ENCODE measurements at places on chromosomes 5 and 9.
A peak's percentile ranks its signal among the peaks of the same experiment; 100 is the strongest.

GRCh38 chr9:137382444-137383080, 40.4 kb downstream of the EXD3 start:
- DNase-seq = no peak

DNA sequence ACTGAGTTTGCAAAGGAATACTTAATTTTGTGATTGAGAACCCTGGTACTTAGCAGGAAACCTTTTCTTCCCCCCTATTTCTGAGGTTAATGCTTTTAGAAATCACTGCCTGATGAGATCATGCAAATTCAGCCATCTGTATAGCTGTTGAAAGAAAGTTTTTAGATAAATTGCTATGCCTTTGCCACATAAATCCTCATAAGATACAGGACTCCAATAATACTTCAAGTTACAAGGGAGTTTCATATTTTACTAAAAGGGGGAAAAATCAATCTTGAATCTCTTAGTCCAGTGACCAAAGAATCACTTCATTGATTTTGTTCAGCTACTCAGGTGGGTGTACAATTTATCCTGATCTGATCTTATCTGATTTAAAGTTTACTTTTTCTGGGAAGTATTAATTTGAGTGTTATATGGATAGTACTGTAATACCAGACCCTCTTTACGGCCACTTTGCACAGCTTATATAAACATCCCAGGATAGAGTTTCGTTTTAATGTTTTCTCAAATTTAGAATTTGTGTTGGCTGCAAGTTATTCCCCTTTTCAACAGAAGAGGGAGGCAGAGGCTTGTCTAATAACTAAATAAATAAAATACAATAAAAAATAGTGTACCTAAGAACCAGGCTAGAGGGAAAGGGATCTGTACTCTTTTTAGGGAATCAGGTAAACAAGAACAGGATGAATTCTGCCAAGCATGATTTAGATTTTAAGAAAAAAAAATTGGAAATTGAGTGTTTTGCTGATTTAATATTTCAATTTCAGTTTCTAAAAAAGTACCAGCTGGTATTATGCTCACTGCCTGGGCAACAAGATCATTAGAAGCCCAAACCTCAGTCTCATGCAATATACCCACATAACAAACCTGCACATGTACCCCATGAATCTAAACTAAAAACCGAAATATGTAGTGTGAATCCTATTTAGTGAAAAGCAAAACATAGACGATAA, 69.1 kb downstream of the PSAT1 start:
- DNase-seq = no peak

GRCh38 chr5:118818604-118819003, 169.7 kb downstream of the DTWD2 start:
- DNase-seq = no peak

GRCh38 chr5:78603636-78604175, 44.9 kb downstream of the LHFPL2 start:
- no peak for DNase-seq

GRCh38 chr9:72304538-72304937, 60.5 kb downstream of the ZFAND5 start:
- no peak for DNase-seq

GRCh38 chr5:95996904-95997723, 35.5 kb upstream of the ELL2 start:
- DNase-seq = no peak

- no peak for DNase-seq
Observed at GRCh38 chr9:128771094-128771721, 519 bp downstream of the ZER1 start.

DNA sequence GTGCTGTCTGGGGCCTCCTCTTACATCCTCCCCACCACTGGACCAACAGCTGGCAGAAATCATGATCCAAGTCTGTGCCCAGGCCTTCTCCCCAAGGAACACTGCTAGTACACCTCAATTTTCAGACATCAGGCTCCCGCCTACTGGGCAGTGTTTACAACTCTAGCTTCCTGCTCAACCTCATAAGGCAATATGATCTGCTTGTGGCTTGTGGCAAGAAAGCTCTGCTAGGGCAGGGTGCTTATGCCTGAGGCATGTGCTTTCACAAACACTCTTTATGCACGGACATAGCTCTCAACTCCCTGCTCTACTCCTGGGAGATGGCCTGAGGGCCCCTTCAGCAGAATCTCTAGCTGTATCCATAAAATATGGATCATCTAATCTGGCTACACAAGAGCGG, 32.5 kb downstream of the SH3TC2 start:
- no peak for DNase-seq

DNA sequence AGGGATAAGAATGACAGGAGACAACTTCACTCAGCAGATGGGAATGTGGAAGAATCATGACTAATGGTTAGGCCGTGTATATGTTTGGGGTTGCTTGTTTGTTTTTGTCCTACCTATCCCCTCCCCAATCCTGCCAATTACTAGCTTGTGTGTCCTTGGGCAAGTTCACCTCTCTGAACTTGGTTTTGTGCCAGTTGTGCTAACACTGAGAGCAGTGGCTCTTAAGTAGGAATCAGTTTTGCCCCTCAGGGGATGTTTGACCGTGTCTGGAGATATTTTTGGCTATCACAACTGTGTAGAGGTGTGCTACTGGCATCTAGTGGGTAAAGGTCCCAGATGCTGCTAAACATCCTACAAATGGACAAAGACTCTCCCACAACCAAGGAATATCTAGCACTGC, 287.0 kb downstream of the DMRT2 start:
- DNase-seq = no peak

GRCh38 chr5:116859666-116860320, 285.2 kb upstream of the SEMA6A start:
- no peak for DNase-seq

DNA sequence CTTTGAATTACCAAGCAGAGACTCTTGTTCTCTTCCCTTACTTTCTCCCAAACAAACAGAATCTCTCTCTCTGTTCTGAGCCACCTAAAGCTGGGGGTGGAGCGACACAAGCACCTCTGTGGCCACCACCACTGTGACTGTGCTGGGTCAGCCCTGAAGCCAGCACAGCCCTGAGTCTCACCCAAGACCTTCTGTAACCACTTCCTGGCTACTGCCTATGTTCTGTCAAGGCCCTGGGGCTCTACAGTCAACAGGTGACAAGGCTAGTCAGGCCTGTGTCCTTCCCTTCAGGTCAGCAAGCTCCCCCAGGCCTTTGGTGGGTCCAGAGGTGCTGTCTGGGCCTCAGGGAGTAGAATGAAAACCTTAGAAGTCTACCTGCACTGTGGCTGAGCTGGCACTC, 26.1 kb upstream of the SLC28A3 start:
- no peak for DNase-seq

GRCh38 chr5:177006265-177006972, at the start of gene UIMC1:
TSS of gene UIMC1 (minus strand) at chr5:177006779. CDS start at chr5:176982615, 24,164 bp downstream.
- DNase-seq = peak; percentile 89

DNA sequence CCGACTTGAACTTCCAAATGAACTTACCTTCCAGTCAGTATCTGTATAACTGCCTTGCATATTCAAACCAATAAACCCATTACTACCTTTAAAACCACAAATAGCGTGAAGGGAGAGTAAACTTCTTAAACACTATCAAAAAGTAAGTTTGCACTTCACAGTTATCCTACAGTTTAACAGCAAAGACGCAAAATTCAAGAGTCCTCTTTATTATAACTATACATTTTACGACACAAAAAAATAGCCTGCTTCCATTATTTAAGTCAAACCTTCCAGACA, 1.8 kb downstream of the PTBP3 start:
- DNase-seq = no peak

DNA sequence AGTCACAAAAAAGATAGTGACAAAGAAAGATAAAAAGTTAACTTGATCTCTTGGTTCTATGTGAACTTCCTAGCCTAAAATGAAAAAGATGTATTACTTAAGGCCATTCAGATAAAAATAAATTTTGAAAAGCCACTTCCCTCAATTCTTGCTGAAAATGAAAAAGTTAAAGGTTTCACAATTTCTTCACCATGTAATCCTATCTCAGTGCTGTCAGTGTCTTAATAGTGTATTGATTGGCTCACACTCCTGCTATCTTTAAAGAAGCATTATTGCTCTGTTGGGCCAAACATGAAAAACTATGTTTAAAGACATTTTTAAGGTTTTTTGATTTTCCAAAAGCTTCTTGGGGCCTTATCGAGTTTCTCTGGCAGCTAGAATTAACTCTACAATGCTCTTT, 18.1 kb upstream of the EGFLAM start:
- DNase-seq = no peak

- DNase-seq = no peak
Observed at GRCh38 chr5:157520911-157521703, 54.5 kb downstream of the ADAM19 start.

GRCh38 chr5:5933651-5934050, 444.7 kb downstream of the MED10 start:
- DNase-seq = no peak

GRCh38 chr9:82553654-82554366, 509.1 kb downstream of the RASEF start:
- no peak for DNase-seq

DNA sequence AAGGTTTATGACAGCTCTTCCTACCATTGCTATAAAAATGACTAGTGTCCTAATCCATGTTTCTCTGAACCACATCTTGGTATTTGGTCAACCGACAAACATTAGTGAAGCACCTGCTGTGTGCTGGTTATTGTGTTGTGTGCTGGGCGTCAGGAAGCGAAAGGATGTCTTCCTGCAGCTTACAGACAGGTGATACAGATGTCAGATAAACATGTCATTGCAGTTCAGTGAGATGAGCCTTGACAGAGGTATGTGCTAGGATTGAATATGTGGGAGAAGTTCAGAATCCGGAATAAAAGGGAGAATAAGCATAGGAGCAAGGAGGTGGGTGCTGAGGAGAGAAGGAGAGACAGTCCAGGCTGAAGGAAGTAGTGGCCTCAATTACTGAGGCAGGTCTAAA, 20.3 kb upstream of the CTNNA1 start:
- DNase-seq = no peak

DNA sequence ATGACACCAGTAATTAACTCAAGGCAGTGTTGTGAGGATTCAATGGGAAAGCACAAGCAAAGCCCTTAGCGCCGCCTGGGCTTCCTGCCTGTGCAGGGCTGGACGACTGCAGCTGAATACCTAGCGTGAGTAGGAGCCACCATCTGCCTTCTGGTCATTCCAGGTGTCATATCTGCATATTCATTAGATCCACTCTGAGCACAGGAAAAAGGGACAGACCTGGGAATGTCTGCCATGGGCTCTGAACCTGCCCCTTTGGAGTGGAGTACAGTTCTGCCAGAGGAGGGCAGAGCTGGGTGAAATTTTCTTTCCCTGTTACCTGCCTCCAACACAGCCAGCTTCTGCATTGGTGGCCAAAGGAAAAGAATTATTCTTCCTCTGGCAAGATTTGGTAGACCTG, 298.8 kb downstream of the NSG2 start:
- no peak for DNase-seq

- no peak for DNase-seq
Observed at GRCh38 chr5:154410786-154411185, 35.0 kb upstream of the SAP30L start.

- DNase-seq = no peak
Observed at GRCh38 chr5:154642499-154643245, 112.5 kb upstream of the LARP1 start.

DNA sequence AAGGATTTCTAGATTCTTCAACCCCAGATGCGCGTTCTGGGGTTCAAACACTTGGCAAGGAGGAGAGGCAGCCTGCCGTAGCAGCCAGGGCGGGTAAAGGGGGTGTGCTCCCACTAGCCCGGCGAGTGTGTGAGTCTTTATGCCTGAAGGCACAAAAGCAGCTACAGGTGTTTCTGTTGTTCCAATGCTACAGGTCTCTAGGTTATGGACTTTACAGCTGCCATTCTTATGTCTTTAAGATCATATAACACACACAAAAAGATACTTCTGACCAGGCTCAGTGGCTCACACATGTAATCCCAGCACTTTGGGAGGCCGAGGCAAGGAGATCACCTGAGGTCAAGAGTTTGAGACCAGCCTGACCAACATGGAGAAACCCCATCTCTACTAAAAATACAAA, 133.6 kb upstream of the RETREG1 start:
- DNase-seq = no peak

- DNase-seq = no peak
Observed at GRCh38 chr5:146815411-146815810, 63.1 kb downstream of the PPP2R2B start.

- DNase-seq = no peak
Observed at GRCh38 chr5:158606233-158606632, 493.5 kb downstream of the EBF1 start.

GRCh38 chr5:109644829-109645228, 44.9 kb upstream of the MAN2A1 start:
- DNase-seq = no peak

DNA sequence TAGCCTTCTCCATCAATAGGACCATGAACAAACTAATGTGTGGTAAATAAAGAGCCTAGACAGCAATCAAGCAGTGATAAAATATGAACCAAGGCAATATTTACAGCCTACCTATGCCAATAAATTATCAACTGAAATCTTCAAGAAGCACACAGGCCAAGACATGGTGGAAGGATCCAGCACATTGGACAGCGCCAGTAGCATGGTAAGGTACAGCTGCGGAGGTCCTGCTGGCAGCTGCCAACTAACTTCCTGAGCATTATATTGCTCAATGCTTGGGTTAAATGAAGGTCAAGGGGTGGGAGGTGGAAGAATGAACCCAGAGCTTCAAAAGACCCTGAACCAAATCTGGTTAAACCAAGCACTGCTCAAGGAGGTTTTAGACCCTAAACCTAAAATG, 16.5 kb upstream of the SPDL1 start:
- no peak for DNase-seq

GRCh38 chr5:168317096-168317520, 25.7 kb downstream of the WWC1 start:
- no peak for DNase-seq
